ENCODE measurements at places on chromosomes 1 and 21.

- no peak for DNase-seq
Observed at GRCh38 chr1:88799491-88799890, 91.9 kb downstream of the GTF2B start.

- DNase-seq = no peak
Observed at GRCh38 chr21:41482301-41482700, 25.7 kb downstream of the TMPRSS2 start.

GRCh38 chr1:170495006-170495405 lies 37.0 kb upstream of the GORAB start:
- no peak for DNase-seq

DNA sequence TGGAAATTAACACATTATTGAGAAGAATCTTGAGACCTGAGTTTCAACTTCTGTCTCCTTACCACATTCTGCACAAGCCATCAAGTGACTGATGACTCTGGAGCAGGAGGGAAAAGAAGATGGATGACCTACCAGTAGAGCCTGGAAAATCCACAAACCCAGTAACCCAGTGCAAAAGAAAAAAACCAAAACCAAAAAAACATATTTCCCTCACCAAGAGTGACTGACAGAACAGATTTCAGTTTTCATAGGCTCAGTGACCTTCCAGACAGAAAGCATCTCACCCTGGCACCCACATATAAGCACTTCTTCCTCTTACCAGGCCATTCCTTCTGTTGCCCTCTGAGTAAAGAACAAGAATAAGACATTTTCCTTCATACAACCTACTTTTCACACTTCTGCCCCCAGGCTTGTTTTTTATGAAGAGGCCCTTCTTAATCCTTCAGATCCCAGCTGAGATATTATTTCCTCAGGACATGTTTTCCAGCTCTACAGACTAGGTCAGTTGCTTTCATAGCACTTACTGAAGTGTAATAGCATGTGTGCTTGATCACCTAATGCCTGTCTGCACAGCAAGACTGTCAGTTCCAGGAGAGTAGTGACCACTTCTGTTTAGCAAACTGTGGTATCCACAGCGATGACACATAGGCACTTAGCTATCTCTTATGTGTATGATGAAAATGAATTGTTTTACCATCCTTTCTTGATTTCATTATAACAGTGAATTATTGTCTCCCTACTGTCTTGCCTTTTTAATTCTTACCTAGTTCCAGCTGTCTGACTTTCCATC lies 4.0 kb downstream of the TSACC start:
- no peak for DNase-seq

- DNase-seq = no peak
Observed at GRCh38 chr1:192065087-192065486, 93.2 kb upstream of the RGS18 start.

Data from HCT116 (cell line).